ENCODE measurements at places on chromosomes 12 and 14.

- DNase-seq = no peak
Observed at GRCh38 chr12:33942172-33942571, 80.1 kb upstream of the ALG10 start.

- peak; percentile 38 for DNase-seq
Observed at GRCh38 chr12:29673346-29673745, 110.4 kb downstream of the TMTC1 start.

DNA sequence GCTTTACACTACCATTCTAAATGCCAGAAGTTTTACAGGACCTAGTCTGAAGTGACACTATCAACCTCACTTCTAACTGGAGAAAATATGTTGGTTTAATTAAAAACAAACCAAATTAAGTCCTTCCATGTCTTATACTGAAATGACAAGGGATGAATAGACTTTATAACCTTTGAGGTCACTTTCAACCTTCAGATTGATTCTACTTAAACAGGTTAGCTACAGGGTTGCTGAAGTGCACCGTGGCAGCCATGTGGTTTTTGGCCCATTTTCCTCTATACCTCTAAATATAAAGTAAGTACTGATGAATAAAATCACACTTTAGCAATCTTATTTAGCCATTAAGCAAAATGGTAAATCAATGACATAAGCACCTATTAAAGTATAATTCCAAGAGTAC, 3.9 kb downstream of the SLC38A2 start:
- no peak for DNase-seq

DNA sequence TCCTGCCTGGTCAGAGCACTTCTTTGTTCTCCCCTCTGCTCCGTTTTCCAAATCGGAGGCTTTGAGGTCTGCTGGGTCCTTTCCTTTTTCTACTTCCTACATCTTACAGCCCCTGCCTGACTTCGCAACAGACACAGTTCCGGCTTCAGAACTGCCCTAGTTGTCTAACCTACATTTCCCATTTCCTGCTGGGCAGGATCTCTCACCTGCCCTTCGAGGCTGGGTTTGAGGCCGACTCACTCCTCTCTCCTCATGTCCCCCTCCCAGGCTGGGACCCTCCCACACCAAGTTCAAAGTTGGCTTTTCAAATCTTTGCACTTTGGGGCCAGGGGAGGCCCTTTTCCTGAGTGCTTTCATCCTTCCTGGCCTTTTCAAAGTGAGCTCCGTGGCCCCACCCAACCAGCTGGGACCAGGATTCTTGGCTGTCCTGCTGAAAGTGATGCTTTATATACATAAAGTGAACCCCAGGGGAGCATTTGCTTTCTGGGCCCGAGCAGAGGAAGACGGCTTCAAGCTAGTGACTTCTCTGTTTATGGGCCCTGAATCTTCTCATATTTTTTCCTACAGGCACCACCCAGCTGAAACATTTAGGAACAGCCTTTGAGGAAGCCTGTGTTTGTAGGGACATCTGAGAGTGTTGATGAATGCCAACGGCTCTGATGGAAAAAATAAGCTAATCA, 281.0 kb upstream of the CRY1 start:
- DNase-seq = no peak

DNA sequence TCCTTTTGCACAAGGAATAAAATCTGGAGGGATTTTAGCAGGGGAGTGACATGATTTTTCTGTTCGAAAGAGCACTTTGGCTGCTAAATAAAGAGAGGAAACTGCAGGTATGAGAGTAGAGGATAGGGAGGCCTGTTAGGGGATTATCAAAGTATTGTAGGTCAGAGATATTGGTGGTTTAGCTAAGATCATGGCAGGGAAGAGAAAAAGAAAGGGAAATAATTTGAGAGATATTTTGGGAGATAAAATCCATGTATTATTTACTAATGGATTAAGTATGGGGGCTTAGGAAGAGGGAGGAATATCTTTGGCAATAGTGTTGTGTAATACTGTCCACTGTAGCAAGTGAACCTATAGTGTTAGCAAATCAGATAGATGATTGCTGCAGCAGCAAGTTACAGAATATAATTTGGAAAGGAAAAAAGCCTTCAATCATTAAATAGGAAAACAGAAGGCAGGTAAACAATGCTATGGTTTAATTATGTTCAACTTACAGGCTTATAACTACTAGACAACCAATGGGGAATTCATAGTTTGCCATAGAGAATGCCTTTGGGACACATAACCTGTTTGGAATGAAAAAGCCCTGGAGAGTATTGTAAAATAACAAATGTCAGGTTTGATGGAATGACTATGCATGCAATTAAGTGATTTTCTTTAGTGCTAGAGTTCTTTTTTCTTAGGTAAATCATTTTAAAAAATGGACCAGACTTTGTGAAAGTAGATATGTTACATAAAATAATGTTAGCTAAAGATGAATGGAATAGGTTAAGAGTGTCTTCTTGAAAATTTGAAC, 50.5 kb downstream of the ADIPOR2 start:
- DNase-seq = peak; percentile 45

- peak; percentile 6 for DNase-seq
Observed at GRCh38 chr12:70196811-70197281, 46.4 kb upstream of the CNOT2 start.

- no peak for DNase-seq
Observed at GRCh38 chr14:24139272-24139934, 2.0 kb downstream of the EMC9 start.

- no peak for DNase-seq
Observed at GRCh38 chr14:26377150-26377549, 220.7 kb downstream of the NOVA1 start.

DNA sequence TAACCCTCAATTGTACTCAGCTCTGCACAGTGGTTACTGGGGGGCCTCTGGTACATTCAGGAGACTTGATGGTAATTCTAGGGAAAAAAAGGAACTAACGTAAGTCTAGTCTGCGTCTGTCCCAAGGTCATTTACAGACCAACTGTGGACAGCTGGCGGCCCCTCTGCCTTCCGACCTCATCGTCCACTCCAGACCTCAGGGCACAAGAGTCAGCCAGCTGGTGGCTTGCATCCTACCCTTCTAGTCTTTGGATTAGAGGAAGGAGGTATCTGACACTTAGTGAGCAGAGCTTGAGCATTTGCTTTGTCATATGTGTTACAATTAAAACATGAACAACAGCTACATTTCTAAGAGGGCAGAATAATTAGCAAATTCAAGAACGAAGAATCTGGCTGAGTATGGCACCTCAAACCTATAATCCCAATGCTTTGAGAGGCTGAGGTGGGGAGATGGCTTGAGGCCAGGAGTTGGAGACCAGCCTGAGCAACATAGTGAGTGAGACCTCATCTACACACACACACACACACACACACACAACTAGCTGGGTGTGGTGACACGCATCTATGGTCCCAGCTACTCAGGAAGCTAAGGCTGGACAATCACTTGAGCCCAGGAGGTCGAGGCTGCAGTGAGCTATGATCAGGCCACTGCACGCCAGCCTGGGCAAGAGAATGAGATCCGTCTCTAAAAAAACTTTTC, 36.5 kb downstream of the SSH1 start:
- no peak for DNase-seq

DNA sequence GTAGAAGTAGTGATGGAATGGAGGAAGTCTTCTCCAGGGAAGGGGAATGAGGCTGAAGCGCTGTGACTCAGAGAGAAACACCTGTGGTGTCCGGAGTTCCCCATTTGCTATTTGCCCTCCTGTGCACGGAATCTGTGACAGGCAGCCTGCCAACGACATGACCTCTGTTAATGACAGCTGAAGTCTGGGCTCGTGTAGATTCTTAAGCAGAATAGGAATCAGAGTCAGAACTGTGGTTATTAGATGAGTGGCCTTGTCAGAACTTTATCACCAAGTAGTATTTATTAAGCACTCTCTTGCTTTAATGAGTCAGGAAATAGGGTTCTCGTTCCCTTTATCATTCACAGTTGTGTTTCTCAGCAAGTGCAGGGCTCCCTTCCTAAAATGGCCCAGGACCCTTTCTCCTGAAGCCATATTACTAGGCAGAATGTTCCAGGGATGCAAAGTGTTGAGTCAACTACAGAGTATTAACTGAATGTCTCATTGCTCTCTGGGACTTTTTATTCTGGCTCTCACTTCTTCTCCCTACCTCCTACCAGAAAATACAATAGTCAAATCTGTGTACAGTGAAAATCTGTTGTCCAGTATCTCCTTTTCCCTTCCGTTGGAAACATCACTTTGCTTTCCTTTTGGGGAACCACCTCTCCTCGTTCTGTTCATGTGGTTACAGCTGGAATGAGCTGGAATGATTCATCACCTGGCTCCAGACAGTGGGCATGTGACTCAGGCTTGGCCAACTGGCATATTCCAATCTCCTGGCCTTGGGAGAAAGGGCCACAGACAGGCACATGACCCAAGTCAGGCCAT, 77.8 kb upstream of the MAX start:
- peak; percentile 93 for DNase-seq

DNA sequence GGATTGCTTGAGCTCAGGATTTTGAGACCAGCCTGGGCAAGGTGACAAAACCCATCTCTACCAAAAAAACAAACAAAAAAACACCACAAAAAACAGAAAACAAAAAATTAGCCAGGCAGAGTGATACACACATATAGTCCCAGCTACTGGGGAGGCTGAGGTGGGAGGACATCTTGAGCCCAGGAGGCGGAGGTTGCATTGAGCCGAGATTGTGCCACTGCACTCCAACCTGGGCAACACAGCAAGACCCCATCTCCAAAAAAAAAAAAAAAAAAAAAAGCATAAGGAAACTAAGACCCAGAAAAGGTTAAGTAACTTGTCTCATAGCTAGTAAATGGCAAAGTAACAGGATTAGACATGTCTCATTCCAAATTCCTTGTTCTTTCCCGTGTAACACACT, 56.3 kb upstream of the PSMA6 start:
- DNase-seq = no peak
